H4 (cell line): ENCODE measurements at places on chromosomes 6 and 20.

DNA sequence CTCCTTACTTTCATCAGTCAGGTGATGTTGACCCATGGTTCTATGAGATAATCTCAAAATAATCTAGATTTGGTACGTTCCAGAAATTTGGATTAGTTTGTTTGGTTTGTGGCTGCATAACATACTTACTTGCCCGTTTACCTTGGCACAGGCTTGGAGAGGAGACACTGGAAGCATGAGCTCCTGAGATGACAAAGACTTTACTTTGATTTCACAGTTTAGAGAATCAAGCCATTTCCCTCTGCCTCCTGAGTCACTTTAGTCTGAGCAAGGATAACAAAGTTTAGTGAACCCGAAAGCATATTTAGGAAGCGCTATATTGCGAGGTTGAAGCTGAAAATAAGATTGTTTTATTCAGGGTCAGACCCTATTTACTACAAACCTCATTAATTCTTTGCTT is 643.4 kb downstream of the QKI start:
- DNase-seq: no peak

- DNase-seq: no peak
These were observed 37.0 kb upstream of the HLA-G start for GRCh38 chr6:29790626-29791025.

DNA sequence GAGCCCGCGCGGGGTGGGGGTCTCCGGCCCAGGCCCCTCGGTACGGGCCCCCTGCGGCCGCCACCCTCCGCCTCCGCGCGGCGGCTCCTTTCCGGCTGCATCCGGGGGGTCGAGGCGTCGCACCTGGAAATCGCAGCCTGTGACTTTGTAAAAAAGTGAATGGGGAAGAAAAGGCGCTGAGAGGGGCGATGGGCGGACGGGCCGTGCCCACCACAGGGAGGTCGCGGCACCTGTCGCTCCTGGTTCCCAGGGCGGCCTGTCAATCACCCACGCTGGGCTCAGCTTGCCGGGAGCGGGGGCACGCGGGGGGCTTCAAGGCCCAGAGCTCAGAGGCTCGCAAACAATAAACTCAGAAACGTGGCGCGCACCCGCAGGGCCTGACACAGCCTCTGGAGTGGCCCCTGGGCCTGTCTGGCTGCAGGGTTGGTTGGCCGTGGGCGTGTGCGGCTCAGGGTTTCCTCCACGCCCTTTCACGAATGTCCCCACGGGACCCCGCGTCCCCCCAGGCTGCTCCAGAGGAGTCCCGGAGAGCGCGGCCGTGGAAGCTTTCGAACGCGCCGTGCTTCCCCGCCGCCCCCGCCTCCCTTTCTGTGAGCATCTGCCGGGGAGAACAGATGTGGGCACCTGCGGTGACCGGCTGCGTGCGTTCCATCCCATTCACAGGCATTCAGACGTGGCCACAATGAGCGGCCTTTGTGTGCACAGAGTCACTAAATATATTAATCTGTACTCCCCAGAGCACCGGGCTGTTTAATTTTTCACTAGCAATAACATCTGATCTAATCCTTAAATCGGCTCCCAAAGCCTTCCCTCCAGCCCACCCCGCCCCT is 6.1 kb upstream of the DLL1 start:
- no peak for DNase-seq

- no peak for DNase-seq
These were observed 416.0 kb upstream of the SPTLC3 start for GRCh38 chr20:12592756-12593155.

GRCh38 chr6:105178110-105178509 is 1.7 kb downstream of the POPDC3 start:
- peak; percentile 50 for DNase-seq
